Cardiac muscle cell (in vitro differentiated cells and primary cell): ENCODE measurements at places on chromosomes 2 and 18.

DNA sequence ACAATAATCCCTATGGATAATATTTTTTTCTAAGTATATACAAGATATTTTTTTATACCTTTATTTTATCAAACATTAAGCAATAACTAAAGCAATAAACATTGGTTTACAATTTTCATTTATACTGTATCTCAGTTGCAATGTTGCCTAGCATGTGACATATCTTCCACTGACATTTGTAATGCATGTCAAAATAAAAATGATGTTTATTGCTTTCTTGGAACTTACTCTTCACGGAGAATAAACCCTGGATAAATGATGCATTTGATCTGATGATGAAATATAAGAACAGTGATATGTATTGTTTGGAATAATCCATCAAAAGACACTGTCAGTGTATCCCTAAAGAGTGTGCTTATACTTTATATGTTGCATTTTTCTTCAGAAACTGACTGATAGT, 135.7 kb downstream of the SPAG16 start:
- no peak for DNase-seq

- no peak for DNase-seq
Measured at GRCh38 chr2:109435901-109436598, 177.7 kb downstream of the SEPTIN10 start.

- DNase-seq, result no peak
Measured at GRCh38 chr2:20476481-20476880, 29.6 kb downstream of the RHOB start.

DNA sequence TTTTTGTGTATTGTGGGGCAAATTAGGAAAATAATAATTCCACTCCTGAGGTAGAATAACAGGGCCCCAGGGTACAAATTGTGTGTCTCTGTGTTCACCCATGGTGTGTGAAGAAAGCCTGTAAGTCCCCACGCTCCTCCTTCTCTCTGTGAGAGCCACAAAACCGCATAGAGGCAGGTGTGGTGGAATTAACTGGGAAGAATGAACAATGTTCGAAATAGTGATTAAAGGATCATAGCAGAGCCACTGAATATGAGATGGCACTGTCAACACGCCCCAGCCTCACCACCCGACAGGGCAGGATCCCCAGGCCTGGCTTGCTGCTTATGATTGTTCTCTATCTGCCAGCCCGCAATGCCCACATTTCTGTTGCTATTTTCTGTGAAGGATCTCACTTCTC, 14.1 kb downstream of the IL1RN start:
- DNase-seq, result no peak

- no peak for DNase-seq
Measured at GRCh38 chr2:22887426-22887825, 497.6 kb upstream of the KLHL29 start.

DNA sequence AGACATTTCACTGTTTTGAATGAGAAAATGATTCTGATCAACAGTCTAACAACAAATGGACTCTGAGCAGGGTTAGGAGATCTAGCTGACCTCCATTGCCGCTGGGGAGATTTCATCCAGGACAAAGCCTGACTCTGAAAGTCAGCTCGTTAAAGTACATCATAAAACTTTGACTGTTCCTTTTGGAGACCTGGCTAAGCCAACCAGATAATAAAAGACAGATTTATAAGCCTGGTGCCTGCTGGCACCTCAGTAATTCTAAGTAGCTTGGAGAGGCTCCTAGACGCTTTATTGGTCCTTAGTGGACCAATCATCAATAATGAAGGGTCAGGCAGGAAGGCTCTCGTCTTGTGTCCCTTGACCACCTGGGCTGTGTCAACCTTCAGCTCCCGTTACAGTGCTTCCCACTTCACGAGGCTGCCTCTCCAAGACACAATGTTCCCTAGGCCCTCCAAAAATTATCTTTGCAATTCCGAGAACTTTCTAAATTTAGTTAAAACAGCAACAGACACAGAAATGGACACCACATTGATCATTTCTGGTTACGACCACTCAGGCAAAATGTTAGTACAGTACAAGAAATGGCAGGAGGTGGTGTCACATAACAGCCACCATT, 47.9 kb upstream of the PMAIP1 start:
- DNase-seq, result no peak

DNA sequence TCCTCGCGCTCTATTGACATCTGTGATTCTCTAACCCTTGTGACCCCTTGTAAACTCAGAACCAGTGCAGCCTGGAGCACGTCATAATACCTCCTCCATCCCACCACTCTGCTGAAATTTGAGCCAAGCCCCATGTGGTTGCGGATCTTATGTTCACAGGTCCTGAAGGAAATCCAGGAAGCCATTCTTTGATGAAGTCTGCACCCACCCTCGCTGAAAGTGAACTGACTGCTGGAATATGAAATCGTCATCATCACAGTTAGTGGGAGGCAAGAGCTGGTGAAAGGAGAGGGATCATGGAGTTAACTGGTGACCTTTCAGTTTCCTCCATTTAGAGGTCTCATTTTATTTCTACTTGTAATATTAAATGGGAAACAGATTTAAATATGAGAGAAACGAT, 21.6 kb downstream of the ZEB2 start:
- no peak for DNase-seq

DNA sequence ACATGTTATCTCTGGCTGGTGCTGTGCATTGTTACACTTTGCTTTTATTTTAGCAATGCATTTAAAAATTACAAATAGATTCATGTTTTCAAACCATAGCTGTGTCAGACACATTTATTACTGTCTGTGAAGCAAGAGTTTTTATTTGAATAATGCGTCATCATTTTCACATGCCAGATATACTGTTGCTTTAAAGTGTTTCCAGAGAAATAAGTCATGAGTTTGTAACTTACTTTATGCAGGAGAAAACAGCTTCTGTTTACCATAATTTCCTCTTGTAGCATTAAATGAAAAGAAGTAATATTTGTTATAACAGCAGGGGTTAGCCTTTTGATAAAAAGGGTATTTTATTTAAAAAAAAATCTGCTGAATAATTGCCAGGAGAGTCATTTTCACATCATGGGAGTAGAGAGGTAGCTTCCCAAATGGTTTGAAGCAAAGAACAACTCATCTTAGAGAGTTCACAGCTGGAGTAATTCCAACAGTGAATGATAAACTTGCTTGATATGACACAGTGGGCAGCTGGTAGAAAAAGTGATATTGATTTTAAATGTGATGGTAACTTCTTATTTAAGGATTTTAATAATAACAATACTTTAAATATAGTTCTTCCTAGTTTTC, 1274.5 kb upstream of the CRIM1 start:
- DNase-seq, result peak; percentile 3

DNA sequence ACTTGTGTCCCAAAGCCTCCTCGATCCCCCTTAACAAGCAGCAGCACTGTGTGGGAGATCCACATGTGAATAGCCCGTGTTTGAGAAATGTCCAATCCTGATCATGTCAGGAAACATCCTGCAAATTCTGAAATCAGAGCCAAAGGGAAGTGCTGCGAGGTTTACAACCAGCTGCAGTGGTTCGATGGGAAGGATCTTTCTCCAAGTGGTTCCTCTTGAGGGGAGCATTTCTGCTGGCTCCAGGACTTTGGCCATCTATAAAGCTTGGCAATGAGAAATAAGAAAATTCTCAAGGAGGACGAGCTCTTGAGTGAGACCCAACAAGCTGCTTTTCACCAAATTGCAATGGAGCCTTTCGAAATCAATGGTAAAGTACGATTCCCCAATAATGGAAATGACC, at the start of gene MARCO:
Gene MARCO (plus strand): TSS at position 164 of the 400 bp plus-strand sequence. CDS start 107 bp downstream, at position 271.
- no peak for DNase-seq

- DNase-seq, result no peak
Measured at GRCh38 chr2:44531289-44531688, 169.5 kb downstream of the CAMKMT start.
